Astrocyte of the spinal cord (primary cell): ENCODE measurements at places on chromosomes 6 and 20.
A peak's percentile ranks its signal among the peaks of the same experiment; 100 is the strongest.

DNA sequence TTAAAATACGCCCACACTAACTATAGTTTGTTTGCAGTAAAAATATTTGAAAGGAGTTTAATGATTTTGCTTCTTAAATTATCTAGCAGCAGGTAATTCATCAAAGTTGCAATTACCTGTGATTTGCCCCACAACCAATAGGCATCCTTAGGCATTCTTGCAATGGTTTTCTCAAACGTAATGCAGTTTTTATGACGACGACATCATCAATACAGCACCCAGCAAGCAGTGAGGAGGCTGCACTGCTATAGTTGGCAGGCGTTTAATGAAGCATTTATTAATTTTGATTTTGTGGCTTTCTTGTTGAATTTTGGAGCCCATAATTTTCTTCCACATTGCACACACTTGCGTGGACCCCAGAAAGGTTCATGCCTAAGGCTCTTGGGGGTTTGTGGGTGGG lies 28.1 kb upstream of the APCDD1L start:
- DNase-seq = no peak

DNA sequence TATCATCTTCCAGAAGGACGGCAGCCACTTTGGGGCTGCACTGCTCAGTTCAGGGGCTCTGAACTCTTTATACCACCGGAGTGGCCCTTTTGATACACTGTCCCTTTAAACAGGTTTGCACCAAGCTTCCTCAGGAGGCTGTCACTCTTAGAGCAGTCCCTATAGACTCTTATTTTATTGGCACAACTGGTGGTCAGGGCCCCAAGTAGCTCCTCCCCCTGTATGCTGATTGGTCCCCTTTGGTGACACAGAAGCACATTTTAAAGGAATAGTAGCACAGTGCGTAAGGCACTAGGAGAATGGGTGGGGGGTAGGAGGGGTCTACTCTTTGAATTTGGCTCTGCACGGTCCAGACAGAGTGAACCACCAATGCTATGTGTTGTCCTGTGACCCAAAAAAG lies 122.6 kb upstream of the MLN start:
- DNase-seq = no peak

DNA sequence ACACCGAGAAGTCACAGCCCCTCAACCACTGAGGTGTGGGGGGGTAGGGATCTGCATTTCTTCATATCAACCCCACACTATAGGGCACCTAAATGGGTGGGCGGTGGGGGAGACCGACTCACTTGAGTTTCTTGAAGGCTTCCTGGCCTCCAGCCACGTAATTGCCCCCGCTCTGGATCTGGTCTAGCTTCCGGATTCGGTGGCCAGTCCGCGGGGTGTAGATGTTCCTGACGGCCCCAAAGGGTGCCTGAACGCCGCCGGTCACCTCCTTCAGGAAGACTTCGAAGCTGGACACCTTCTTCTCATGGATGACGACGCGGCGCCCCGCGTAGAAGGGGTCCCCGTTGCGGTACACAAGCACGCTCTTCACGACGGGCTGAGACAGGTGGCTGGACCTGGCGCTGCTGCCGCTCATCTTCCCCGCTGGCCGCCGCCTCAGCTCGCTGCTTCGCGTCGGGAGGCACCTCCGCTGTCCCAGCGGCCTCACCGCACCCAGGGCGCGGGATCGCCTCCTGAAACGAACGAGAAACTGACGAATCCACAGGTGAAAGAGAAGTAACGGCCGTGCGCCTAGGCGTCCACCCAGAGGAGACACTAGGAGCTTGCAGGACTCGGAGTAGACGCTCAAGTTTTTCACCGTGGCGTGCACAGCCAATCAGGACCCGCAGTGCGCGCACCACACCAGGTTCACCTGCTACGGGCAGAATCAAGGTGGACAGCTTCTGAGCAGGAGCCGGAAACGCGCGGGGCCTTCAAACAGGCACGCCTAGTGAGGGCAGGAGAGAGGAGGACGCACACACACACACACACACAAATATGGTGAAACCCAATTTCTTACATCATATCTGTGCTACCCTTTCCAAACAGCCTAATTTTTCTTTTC lies at the start of gene DCDC2:
Gene DCDC2 (minus strand): TSS at position 724 of the 883 bp plus-strand sequence. CDS start 309 bp downstream, at position 415.
- no peak for DNase-seq

DNA sequence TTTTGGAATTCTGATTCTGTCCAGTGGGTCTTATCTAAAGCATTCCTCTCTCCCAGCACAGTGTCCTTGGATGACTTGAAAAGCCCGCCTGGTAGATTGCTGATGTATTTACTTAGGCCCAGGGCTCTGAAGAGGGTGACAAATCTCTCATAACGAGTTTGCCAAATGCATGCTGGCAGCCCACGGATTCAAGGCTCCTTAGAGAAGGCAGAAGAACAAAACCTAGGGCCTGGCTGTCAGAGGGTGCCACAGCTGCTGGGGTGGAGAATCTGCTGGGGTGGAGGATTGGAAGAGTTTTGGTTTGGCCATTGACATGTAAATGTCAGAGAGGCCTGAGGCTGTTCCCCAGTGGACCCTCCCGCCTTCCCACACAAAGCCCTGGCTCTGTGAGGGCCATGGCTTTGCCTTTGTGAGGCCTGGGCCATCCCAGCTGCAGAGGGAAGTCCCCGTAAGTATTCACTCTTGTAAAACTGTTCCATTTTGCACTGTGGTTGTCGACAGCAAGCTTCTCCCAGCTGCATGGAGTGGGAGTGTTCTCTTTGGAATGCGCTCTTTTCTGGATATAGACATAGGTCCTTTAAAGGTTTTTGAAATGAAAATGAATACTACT lies 50.3 kb downstream of the ANKRD6 start:
- no peak for DNase-seq

DNA sequence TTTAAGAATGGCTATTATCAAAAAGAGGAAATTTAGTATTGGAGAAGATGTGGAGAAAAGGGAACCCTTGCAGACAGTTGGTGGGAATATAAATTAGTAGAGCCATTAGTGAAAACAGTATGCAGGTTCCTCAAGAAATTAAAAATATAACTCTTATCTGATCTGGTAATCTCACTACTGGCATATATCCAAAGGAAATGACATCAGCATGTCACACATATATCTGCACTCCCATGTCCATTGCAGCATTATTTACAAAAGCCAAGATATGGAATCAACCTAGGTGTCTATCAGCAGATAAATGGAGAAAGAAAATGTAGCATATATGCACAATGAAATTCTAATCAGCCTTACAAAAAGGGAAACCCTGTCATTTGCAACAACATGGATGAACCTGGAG lies 2.6 kb downstream of the SIRPG start:
- no peak for DNase-seq

- no peak for DNase-seq
These were observed 3.9 kb upstream of the TRDN start for GRCh38 chr6:123640567-123641187.

- DNase-seq = peak; percentile 69
These were observed 36.9 kb upstream of the TRAF3IP2 start for GRCh38 chr6:111642463-111643158.

GRCh38 chr6:7148100-7148822 lies 40.5 kb downstream of the RREB1 start:
- peak; percentile 45 for DNase-seq
